ENCODE measurements at places on chromosomes 16 and 17.

GRCh38 chr16:64469906-64470702 is 651.8 kb downstream of the CDH11 start:
- no peak for DNase-seq

DNA sequence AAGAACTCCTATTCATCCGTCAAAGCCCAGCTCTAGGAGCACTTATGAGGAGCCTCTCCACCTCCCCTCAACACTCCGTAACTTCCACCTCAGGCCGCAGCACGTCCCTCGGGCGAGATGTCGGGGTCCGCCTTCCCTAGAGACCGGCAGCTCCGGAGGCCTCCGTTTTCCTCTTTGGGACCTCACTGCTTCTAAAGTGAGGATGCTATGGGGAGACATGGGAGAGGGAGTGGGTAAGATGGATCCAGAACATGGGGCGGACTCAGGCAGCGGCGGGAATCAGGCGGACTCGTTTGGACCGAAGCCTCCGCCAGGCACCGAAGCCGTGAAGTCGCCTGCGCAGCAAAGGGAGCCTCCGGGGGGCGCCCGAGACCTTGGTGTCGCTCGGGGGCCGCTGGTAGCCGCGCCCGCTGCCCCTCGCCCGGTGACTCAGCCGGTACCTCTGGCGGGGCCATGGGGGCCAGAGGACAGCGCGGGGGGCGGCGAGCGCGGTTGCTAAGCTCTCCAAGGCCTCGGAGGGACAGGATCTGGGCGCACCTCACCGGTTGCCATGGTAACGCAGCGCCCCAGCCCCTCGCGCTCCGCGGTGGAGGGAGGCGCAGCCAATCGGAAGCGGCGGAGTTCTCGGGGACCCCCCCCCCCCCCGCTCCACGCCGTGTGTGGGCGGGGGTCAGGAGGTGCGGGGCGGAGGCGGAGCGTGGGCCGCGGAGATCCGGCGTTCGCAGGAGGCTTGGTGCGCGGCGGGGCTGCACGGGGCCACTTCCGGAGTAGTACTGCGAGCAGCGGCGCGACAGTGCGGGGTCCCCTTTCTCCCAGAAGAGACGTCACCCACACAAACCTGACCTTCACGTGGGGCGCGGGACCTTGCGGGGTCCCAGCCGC is 1.3 kb upstream of the HIC1 start:
- peak; percentile 56 for DNase-seq

- no peak for DNase-seq
Observed at GRCh38 chr16:55369151-55369550, 45.1 kb downstream of the IRX6 start.

- no peak for DNase-seq
Observed at GRCh38 chr16:84786605-84787262, 33.1 kb upstream of the CRISPLD2 start.
